Chondrocyte (in vitro differentiated cells): ENCODE measurements at places on chromosomes 6 and 20. TPM values are rescaled to one million over a fixed set of nuclear protein-coding genes. Genes with fewer than 3 reads are reported as not detected.

KIAA0408 gene
- total RNA-seq, result 0.45 to 1.2 TPM in 2 of 3 replicates, not detected in the other

HSPA12B gene
- total RNA-seq, result 0.10 to 0.26 TPM in 2 of 3 replicates, not detected in the other

RUNX2 gene
- 12.2 to 20.4 TPM (median 14.0 TPM) in 3 replicates for total RNA-seq

DNA sequence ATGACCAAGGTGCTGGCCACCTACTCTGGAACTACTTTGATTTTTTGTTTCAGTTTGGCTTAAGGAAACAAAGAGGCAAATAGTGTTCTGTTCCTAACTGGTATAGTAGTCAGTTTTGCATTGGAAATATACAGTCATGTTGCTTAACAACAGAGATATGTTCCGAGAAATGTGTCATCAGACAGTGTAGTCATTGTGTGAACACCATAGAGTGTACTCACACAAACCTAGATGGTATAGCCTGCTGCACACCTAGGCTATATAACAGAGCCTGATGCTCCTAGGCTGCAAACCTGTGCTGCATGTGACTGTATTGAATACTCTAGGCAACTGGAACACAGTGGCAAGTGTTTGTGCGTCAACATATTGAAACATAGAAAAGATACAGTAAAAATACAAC lies 80.4 kb downstream of the ARID1B start:
- no peak for DNase-seq
- H3K4me1 ChIP-seq, result peaks cover 16% of the 10 kb centered on the region
- H3K36me3 ChIP-seq, result no peaks in the 10 kb centered on the region
- no peak overlapping the region for H3K4me3 ChIP-seq

- H3K27ac ChIP-seq, result no peak within 1 kb of the TSS
- no peak for DNase-seq
- H3K27me3 ChIP-seq, result peaks cover 71% of the 10 kb centered on the region
- peaks cover 16% of the 10 kb centered on the region for H3K4me1 ChIP-seq
- peak within 1 kb of the TSS; percentile 65 for H3K4me3 ChIP-seq
Observed at GRCh38 chr6:151807513-151808370, at the start of gene ESR1. Gene ESR1 (plus strand): TSS chr6:151807682. CDS start chr6:151807913, 231 bp downstream.

- H3K4me1 ChIP-seq, result peaks cover 43% of the 10 kb centered on the region
- peak overlapping the region; percentile 89 for H3K27ac ChIP-seq
- no peaks in the 10 kb centered on the region for H3K27me3 ChIP-seq
- DNase-seq, result peak; percentile 80
- H3K4me3 ChIP-seq, result peak overlapping the region; percentile 25
Observed at GRCh38 chr6:34243901-34244884, 4.6 kb downstream of the SMIM29 start.

DNA sequence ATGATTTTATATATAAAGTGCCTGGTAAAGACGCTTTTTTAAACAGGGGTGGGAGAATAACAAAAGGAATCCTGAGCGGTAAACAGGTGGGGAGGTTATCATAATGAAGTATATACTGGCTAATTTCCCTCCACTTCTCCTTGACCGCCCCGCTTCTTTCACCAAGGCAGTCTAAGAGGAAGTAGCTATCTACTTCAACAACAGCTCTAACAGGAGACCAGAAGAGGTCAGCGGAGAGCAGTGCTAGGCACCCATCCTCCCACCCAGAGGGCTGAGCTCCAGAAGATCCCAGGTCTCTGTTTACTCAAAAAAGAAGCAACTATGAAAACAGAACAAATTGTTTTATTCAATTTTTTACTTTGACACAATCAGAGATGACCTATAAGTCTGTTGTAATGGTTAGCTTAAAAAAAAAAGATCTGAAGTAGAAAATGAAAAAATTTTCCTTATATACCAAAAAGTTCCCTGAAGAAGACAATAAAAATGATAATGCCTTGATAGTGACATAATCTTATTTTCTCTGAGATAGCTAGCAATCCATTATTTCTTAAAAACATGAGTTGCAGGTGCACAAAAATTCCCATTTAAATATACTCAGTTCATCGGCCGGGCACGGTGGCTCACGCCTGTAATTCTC lies 141.1 kb downstream of the PDSS2 start:
- no peaks in the 10 kb centered on the region for H3K27me3 ChIP-seq
- H3K36me3 ChIP-seq, result no peaks in the 10 kb centered on the region
- DNase-seq, result no peak
- H3K4me1 ChIP-seq, result peaks cover 8% of the 10 kb centered on the region

GRCh38 chr20:26209171-26209941 lies 512.7 kb upstream of the ZNF337 start:
- peak; percentile 84 for DNase-seq
- H3K4me1 ChIP-seq, result peaks cover 3% of the 10 kb centered on the region
- peaks cover 2% of the 10 kb centered on the region for H3K36me3 ChIP-seq
- peaks cover 35% of the 10 kb centered on the region for H3K27me3 ChIP-seq

- peaks cover 27% of the 10 kb centered on the region for H3K36me3 ChIP-seq
- H3K27me3 ChIP-seq, result no peaks in the 10 kb centered on the region
- no peak for DNase-seq
- no peak overlapping the region for H3K4me3 ChIP-seq
- H3K4me1 ChIP-seq, result no peaks in the 10 kb centered on the region
Observed at GRCh38 chr6:63584566-63584965, 12.3 kb downstream of the LOC128125822 start.

GRCh38 chr6:132490478-132491204 lies 22.3 kb downstream of the STX7 start:
- no peak overlapping the region for H3K4me3 ChIP-seq
- peaks cover 6% of the 10 kb centered on the region for H3K4me1 ChIP-seq
- peaks cover 10% of the 10 kb centered on the region for H3K36me3 ChIP-seq
- no peak overlapping the region for H3K27ac ChIP-seq

- no peak overlapping the region for H3K27ac ChIP-seq
- H3K36me3 ChIP-seq, result no peaks in the 10 kb centered on the region
- DNase-seq, result no peak
- no peak overlapping the region for H3K4me3 ChIP-seq
- H3K4me1 ChIP-seq, result peaks cover 29% of the 10 kb centered on the region
Observed at GRCh38 chr20:57791966-57792365, 82.2 kb upstream of the PMEPA1 start.

DNA sequence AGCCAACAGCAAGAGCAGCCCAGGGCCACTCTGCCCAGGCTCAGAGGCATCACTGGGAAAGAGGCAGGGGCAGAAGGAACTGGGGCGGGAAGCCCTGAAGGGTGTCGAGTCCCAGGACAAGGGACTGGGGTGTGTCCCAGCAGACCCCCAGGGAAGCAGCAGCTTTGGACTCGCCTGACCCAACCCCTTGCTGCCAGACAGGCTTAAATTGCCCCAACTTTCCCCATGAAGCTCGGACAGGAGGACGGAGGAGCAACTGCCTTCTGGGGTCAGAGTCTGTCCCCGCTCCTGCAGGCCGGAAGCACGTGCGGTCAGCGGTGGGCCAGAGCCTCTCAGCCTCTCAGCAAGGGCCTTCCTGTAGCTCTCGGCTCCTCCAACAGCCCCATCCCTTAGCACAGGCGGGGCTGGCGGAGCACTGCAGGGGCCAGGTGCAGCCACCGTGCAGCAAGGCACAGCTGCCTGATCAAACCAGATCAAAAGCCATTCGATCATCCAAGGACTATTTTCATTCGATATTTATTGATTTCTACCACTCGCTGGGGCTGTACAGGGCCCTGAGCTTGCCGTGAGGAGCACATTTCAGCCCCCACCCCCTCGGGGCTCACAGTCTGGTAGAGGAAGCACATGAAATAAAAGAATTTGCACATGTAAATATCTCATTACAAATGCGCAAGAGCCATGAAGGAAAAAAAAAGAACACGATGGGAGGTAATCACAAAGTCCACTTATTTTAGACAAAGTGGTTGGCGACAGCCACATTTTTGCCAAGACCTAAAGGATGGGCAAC lies 31.8 kb upstream of the STX16 start:
- peak overlapping the region; percentile 98 for H3K27ac ChIP-seq
- peak overlapping the region; percentile 39 for H3K4me3 ChIP-seq
- no peaks in the 10 kb centered on the region for H3K36me3 ChIP-seq

DNA sequence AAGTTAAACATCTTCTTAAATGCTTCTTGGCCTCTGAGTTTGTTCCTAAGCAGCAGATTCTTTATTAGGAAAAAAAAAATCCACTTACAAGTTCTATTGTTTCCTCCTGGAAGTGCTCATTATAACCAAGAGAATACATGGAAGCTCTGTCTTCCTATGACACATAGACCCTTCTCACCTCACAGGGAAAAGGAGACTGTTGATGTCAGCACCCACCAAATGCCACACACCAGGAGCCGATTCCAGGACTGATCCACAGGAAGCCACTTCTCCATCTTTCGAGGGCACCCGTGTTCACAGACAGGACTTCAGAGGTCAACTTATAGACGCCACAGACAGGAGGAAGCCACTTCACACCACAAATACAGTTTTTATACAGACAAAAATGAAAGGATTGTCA lies 13.4 kb upstream of the BNIP5 start:
- no peak overlapping the region for H3K4me3 ChIP-seq
- no peak for DNase-seq

GRCh38 chr20:61557621-61558020 lies 305.6 kb downstream of the CDH4 start:
- H3K36me3 ChIP-seq, result no peaks in the 10 kb centered on the region
- peaks cover 10% of the 10 kb centered on the region for H3K4me1 ChIP-seq
- no peaks in the 10 kb centered on the region for H3K27me3 ChIP-seq

DNA sequence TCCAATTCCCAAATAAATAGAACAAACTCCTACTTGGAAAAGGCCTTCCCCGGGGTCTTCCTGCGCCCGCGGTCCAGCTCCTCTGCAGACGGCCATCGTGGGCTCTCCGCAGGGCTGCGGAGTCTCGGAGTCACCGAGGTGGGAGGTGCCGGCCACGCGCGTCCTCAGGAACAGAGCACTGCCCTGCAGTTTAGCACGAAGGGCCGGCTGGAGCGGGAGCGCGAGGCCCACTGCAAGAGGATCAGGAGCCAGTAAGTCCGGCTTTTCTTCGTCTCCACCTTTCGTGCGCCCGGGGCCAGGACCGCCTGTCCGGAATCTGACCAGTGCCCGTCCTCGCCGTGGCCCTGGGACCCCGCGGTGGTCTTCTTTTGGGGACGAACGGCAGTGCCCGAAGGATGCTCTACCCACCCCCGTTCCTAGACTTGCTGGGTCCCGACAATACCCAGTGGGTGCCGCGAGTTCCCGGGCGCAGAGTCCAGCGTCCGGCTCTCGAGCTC lies 1.4 kb downstream of the BHLHE23 start:
- H3K36me3 ChIP-seq, result peaks cover 1% of the 10 kb centered on the region
- H3K4me3 ChIP-seq, result no peak overlapping the region
- peaks cover 4% of the 10 kb centered on the region for H3K4me1 ChIP-seq
- no peak for DNase-seq
- peaks cover 54% of the 10 kb centered on the region for H3K27me3 ChIP-seq
- no peak overlapping the region for H3K27ac ChIP-seq

DNA sequence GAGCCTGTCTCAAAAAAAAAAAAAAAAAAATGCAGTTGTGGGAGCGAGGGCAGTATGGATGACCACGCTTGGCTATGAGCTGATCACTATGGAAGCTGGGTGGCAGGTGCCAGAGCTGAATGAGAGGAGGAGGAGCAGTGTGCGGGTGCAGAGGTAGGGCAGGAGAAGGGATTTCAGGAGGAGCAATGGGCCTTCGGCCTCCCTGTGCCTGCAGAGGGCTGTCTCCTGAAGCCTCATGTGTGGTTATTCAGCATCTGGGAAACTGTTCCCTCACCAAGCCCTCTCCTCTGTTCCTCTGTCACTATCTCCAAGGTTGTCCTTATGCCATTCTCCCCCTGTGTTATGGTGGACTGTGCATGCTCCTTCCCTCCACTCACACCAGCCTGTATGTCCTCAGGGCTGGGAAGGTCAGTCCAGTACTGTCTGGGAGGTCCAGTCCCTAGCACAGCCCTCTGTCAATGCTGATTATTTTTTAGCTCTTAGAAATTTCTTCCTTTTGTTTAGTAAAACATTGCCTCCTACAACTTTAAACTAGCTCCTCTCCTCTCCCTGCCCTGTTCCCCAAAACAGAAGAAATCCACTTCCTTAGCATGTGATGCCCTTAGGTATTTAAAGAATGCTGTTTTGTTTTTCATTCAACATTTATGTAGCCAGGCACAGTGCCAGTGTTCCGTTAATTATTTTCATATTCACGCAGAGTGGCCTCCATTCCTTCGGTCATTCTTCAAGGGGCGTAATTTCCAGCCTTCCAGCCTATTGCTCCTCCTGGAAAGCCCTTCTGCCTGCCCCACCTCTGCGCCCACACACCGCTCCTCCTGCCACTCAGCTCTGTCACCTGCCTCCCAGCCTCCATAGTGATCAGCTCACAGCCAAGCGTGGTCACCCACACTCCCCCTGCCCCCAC lies 48.9 kb downstream of the CNBD2 start:
- H3K36me3 ChIP-seq, result no peaks in the 10 kb centered on the region
- DNase-seq, result no peak
- peak overlapping the region; percentile 92 for H3K27ac ChIP-seq
- no peaks in the 10 kb centered on the region for H3K27me3 ChIP-seq
- peak overlapping the region; percentile 52 for H3K4me3 ChIP-seq
- peaks cover 23% of the 10 kb centered on the region for H3K4me1 ChIP-seq
